Mucosa of descending colon (tissue), 3 donors: ENCODE measurements at places on chromosomes 16 and 17. TPM values are rescaled to one million over a fixed set of nuclear protein-coding genes. Genes with fewer than 3 reads are reported as not detected.

GRCh38 chr16:2853531-2854073 lies 4.4 kb downstream of the PRSS22 start:
- no peak for DNase-seq

GRCh38 chr17:71283486-71283885 lies 837.3 kb upstream of the SOX9 start:
- no peak for DNase-seq

DNA sequence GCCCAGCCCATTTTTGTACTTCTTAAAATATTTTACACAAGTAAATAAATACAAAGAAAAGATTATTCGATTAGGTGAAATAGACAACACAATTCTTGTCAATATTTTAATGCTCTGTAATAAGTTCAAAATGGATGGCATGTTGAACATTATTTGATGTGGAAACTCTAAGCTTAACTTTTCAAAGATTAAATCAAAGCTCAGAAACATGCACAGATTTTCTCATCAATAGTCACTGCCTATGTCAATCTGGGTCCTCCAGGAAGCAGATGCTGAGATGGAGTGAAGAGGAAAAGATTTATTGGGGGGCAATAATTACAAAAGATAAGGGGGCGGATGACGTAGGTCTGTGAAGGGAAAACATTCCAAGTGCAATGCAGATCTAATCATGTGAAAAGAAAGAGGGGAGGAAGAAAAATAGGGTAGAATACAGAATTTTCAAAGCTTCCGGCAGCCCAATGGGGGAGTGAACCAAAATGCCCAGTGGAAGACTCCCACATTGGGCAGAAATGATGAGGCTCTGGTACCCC lies 50.5 kb downstream of the COPRS start:
- DNase-seq: no peak

DNA sequence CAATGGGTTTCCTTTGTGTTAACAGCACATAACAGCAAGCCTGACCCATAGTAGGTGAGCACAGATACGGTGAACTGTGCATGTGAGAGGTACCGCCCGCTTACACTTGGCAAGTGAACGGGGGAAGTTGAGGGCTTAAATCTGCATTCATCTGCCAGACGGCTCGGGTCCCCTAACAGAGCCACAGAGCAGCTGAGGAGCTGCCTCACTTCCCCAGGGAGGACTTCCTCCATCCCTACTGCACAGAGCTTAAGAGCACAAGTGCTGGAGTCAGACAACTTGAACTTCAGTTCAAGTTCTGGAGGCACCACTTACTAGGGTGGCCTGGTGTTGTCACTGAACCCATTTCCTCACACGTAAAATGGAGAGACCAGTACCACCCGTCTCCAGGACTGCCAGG lies 13.4 kb downstream of the RAB5C start:
- DNase-seq: no peak

DNA sequence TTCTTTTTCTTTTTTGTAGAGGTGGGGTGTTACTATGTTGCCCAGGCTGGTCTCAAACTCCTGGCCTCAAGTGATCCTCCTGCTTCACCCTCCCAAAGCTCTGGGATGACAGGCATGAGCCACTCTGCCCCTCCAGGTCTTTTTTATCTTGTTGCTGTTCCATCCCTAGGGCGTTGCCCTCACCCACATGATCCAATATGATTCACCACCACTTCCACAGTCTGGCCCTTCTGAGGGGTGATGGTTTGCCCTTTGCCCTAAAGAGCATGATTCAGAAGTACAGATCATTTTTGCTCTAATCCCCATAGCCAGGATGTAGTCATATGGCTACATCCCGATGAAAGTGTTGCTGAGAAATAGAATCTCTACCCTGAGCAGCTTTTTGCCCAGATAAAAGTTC lies 18.8 kb downstream of the STX4 start:
- no peak for DNase-seq

GRCh38 chr16:65414284-65414984 lies 292.6 kb upstream of the CDH11 start:
- DNase-seq: no peak

GRCh38 chr17:18920911-18921441 lies 31.0 kb upstream of the SLC5A10 start:
- no peak for DNase-seq

DNA sequence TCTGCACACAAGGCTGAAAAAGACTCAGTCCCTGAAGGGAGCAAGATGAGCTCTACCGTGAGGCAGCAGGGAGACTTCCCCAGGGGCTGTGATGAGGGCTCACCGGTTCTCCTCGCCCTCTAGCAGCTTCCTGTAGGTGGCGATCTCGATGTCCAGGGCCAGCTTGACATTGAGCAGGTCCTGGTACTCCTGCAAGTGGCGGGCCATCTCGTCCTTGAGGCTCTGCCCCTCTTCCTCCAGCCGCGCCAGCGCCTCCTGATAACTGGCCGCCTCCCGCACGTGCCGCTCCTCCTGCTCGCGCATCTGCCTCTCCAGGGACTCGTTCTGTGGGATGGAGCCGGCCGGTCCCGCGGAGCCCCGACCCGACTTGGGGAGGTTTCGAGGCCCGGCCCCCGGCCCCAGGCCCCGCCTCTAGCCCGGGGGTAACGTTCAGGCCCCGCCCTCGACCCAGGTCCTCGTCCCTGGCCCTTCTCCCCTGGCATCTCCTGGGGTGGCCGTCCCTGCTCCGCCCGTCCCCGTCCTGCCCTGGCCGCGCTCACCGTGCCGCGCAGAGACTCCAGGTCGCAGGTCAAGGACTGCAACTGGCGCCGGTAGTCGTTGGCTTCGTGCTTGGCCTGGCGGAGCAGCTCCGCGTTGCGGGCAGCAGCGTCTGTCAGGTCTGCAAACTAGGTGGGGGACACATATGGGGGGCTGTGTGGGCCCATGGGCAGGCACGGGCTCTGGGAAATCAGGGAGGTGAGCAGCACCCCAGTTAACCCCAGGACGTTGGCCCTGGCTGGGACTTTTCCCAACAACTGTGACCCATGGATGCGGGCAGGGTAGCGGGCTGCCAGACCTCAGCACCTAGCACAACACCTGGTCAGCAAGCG lies 3.9 kb downstream of the GFAP start:
- DNase-seq: peak; percentile 75

DNA sequence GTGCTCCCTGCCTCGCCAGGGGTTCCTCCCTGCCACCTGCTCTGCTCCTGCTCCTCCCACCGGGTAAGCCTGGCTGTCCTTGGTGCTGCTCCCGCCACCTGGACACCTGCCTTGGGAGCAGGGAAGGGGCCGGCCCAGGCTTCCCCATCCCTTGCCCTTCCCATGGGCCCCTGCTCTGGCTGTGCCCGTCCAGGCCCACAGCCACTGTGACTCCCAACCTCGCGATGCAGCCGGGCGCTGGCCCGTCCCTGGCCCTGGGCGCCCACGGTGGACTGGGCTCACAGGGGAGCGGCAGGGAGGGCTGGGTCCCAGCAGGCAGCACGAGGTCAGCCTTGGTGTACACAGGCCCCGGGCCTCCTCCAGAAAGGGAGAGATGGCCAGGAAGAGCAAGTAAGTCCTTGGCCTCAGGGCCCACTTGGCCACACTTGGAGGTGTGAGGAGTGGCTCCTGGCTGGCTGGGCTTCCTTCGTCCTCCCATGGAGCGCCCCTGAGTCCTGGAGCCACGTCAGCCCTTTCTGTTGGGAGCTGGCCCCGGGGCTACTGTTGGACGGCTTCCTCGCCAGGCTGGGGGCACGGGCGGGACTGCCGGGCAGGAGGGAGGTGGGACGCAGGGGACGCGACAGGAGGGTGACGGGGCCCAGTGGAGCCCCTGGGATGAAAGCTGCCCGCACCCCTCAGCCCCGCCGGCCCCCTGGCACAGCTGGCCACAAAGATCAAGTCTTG lies 15.3 kb downstream of the ENGASE start:
- DNase-seq: no peak

- DNase-seq: peak; percentile 51
These were observed at the start of gene PPM1E for GRCh38 chr17:58755577-58756245. Gene PPM1E (plus strand): TSS chr17:58755854.

DNA sequence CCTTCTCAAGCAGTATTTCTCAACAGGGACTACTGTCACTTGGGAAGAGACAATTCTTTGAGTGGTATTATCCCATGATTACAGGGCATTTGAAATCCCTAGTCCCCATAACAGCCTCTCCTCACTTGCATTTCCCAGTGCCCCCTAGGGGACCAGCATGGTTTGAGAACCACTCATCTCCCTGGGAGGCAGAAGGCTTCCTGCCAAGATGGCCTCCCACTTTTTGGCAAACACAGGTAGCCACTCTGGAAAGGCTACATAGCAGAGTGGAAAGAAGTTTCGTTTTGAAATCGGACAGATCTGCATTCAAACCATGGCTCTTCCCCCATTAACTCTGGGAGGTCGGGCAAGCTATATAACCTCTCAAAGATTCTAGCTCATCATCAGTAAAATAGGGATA lies 256.8 kb downstream of the XYLT1 start:
- no peak for DNase-seq

GRCh38 chr16:82857693-82858365 lies 231.1 kb downstream of the CDH13 start:
- no peak for DNase-seq

- DNase-seq: no peak
These were observed 11.9 kb downstream of the FASN start for GRCh38 chr17:82085931-82086764.

DNA sequence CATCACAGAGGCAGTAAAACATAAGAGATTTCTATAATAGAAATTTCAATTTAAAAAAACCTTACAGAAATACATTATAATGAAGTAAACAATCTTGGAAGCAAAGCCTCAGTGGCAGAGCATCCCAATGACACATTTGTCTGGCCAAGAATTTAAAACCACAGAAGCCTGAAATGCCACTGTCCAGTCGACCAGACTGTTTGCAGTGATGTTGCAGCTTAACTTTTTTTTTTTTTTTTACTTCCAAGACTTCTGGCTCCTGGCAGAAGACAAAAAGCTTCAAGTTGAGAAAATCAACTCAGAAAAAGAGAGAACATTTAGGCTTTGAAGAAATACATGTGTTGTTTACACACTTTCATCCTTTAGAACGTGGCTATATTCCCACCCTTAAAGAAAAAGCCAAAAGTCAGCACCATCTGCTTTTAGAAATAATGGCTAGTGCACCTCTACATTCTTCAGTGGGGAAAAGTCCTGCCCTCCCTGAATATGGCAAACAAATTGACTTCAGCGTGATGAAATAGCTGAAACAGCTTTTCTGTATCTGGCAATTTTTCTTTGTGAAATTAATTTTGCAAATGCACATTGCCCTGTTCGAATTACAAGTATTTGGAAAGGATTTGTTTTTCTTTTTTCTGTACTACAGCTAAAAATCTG lies 205.5 kb upstream of the MON1B start:
- DNase-seq: no peak

DNA sequence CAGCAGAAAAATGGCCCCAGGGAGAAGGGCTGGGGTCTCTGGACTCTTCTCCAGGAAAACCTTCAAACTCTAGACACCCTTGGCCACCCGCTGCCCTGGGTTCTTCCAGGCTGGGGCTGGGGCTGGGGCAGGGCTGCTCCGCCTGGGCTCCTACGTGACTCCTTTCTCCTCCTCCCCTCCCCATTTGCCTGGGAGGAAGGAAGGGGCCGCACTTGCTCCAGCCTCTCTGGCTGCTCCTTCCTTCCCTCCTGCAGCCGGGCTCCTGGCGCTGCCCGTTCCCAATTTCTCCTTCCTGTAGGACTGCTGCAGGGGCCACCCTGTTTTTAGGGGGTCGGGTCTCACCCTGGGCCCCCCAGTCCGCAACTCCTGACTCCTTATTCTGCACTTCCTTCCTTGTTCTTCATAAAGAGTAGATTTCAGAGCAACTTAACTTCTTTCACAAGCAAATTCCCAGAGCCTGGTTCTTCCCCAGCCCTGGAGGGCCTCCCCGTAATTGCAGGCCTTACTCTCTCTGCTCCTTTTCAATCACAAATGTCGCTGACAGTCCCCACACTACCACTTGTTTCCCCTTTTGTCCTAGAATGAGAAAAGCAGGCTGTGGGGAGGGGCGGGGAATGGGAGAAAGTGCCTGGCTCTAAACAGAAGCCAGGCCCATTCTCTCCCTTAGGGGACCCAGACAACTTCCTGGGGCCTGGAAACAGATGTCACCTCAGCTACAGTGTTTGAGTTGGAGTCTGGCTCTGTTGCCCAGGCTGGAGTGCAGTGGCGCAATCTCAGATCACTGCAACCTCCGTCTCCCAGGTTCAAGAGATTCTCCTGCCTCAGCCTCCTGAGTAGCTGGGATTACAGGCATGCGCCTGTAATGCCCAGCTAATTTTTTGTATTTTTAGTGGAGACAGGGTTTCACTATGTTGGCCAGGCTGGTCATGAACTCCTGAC lies 137.8 kb downstream of the ENGASE start:
- DNase-seq: peak; percentile 12

DNA sequence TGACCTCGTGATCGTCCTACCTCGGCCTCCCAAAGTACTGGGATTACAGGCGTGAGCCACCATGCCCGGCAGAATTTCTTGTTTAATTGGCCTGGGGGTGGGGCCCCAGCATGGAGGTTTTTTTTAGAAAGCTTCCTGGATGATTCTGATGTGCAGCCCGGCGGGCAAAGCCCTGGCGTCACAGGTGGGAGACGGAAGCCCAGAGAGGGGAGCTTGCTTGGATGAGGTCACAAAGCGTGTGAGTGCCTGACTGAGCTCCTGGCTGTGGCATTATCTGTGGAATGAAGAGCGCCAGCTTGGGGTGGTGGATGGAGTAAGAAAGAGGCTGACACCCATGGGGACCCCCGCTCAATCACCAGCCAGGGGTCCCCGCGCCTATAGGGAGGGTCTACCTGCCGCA lies 4.1 kb downstream of the VASN start:
- no peak for DNase-seq

DNA sequence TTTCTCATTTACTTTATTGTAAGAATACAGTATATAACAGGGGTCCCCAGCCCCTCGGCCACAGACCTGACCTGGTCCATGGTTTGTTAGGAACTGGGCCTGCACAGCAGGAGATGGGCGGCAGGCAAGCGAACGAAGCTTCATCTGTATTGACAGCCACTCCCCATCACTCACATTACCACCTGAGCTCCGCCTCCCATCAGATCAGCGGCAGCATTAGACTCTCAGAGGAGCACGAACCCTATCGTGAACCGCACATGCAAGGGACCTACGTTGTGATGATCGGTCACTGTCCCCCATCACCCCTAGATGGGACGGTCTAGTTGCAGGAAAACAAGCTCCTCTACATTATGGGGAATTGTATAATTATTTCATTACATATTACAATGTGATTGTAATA lies 410.6 kb downstream of the SLC39A11 start:
- DNase-seq: no peak

- DNase-seq: peak; percentile 69
These were observed 4.2 kb upstream of the MXRA7 start for GRCh38 chr17:76714822-76715495.

DNA sequence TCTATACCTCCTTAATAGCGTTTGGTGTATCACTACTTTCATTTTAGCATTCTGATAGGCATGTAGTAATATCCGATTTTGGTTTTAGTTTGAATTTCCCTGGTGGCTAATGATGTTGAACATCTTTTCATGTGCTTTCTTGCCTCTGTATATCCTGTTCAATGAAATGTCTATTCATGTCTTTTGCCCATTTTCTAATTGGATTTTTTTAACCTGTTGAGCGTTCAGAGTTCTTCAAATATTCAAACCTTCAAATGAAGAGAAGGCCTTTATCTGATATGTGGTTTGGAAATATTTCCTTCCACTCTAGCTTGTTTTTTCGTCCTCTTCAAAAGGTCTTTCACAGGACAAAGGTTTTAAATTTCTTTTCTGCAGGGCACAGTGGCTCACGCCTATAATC lies 2.4 kb upstream of the NME1 start:
- no peak for DNase-seq

Gene FOXL1
- total RNA-seq: 1.1 TPM

Gene LPO
- total RNA-seq: not detected

Gene KRT9
- not detected for total RNA-seq

Gene SLC13A2
- 87.0 TPM for total RNA-seq

Gene RCVRN
- total RNA-seq: 0.16 TPM

Gene TNS4
- total RNA-seq: 3.3 TPM

Gene KRTAP2-1
- total RNA-seq: not detected

Gene KRTAP9-7
- total RNA-seq: not detected

Gene IRX5
- total RNA-seq: not detected
